Astrocyte of the spinal cord (primary cell): ENCODE measurements at places on chromosomes 5 and 9.
A peak's percentile ranks its signal among the peaks of the same experiment; 100 is the strongest.

- no peak for DNase-seq
Measured at GRCh38 chr9:127020036-127020801, 102.2 kb downstream of the ANGPTL2 start.

- peak; percentile 64 for DNase-seq
Measured at GRCh38 chr5:60677850-60678664, 21.9 kb downstream of the DEPDC1B start.

GRCh38 chr5:36442796-36443195 lies 141.1 kb upstream of the RANBP3L start:
- peak; percentile 61 for DNase-seq

- DNase-seq = no peak
Measured at GRCh38 chr5:56251918-56252553, 18.9 kb upstream of the ANKRD55 start.

DNA sequence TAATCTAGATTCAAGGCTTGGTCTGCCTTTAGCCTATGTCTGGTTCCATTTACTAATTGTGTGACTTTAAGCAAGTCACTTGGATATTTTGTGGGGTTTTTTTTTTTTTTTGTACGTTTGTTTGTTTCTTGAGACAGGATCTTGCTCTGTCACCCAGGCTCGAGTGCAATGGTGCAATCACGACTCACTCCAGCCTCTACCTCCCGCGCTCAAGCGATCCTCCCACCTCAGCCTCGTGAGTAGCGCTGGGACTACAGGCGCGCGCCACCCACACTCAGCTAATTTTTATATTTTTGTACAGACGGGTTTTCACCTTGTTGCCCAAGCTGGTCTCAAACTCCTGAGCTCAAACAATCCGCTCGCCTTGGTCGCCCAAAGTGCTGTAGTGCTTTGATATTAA lies 1.1 kb upstream of the PFDN1 start:
- DNase-seq = no peak

DNA sequence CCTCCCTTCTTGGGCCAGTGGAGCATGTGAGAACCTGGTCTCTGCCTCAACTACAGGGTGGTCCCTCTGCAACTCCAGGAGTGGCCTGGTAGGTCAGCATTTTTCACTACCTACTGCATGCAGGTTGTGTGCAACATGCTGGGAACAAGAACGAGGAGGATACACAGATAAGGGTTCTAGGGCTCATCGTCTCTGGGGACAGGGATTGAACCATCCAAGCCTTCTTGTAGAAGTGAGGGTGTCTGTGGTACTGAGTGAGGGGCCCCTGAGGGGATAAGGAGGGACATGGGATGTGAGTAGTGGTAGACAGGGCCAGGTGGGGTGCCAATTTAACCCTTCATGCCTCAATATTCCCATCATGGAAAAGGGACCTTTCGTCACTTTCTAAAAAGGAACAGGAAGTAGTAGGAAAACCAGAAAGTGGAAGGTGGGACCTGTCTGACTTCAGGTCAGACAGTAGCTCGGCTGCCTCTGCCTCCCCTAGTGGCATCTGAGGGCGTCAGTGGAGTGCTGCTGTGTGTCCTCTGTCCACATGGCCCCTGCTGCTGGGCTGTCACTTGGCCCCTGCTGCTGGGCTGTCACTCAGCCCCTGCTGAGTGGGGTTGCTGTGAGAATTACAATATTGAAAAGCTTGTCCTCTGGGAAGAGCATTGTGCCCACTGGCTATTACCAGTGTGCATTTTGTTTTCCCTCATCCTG lies 48.6 kb upstream of the RNU6ATAC start:
- no peak for DNase-seq

DNA sequence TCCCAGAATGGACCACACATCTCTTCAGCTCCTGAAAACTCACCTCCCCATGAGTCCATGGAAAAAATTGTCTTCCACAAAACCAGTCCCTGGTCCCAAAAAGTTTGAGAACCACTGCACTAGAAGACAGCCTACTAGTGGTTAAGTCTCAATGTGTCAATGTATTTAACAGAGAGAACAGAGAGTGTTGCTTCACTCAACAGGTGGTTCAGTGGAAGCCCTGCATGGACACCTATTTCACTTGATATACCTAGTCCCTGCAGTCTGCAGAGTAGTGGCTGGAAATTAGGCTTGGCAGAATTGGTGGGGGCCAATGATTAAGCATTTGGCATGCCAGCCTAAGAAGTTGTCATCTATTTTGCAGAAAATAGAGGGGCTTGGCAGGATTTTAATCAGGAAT lies 23.0 kb downstream of the IL7R start:
- no peak for DNase-seq

- no peak for DNase-seq
Measured at GRCh38 chr5:22505891-22506290, 347.3 kb downstream of the CDH12 start.

DNA sequence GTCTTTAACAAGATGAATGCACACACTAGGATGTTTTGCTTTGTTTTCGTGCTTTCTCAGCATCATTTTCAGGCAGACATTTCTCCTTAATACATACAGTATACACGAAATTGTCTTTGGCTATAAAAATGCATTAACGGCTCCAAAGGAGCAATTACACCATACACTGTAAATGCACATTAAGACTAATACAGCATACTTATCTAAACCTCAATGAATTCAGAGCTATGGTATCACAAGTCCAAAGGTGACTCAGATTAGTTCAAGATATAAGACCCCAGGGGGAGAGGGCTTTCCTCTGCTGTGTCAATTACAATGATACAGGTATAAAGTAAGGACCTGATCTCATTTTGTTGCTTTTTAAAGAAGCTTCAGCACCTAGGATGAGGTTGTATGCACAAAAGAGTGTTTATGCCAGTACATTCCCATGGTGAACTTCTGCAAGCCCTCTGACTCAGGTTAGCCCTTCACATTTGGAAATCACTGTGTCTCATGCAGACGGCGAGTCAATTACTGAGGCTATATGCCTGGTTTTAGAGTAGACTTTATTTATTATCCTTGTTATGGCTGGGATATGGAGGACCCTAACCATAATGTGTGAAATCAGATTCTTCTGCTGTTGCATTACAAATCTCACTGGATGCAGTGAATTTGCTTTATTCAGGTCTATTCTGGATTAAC lies 233.3 kb downstream of the ZNF608 start:
- DNase-seq = no peak

DNA sequence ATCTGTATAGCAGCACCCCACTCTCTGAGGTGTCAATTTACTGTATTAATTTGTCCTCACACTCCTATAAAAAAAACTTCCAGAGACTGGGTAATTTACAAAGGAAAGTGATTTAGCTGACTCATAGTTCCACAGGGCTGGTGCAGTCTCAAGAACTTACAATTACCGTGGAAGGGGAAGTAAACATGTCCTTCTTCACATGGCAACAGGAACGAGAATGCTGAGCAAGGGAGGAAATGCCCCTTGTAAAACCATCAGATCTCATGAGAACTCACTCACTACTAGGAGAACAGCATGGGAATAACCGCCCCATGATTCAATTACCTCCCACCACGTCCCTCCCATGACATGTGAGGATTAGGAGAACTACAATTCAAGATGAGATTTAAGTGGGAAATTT lies 602.6 kb downstream of the MTRR start:
- DNase-seq = no peak

GRCh38 chr5:150162142-150162513 lies 4.5 kb upstream of the CDX1 start:
- DNase-seq = no peak

- no peak for DNase-seq
Measured at GRCh38 chr9:459491-460444, 245.1 kb downstream of the DOCK8 start.

DNA sequence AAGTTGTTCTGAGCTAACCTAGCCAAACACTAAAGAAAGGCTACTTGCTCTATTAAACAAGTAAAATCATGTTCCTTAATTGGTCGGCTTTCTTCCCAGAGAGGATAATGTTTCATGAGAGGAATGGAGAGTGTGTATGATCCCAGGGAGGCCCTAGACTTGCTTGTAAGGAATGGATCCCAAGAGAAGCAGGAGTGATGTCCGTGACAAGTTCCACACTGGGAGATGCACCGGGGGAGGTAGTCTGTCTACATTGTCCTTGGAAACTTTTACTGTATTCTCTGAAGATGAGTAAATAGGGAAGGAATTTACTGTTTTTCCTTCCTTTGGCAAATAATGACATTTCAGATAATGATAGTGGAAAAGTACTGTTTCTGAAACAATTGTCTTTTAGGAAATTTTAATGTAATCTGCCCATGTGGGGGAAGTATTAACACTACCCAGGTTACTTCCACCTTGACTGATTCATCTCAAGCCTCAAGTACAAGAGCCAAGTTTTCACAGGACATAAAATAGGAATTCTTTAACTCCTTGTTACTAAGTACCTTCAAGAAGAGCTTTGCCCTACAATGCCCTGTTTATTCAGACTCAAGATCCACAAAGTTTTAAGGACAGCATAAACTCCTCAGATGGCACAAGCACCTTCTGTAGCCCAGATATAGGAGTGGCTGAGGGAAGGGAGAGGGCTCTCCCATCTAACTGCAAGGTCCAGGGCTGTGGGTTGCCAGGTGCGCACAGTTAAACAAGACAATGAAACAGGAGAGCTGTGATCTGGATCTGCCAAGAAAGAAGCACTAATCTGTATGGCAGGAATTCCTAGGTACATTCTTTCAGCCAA lies 152.1 kb downstream of the GNA14 start:
- peak; percentile 77 for DNase-seq

- peak; percentile 55 for DNase-seq
Measured at GRCh38 chr9:34985311-34985899, 4.1 kb upstream of the DNAJB5 start.

DNA sequence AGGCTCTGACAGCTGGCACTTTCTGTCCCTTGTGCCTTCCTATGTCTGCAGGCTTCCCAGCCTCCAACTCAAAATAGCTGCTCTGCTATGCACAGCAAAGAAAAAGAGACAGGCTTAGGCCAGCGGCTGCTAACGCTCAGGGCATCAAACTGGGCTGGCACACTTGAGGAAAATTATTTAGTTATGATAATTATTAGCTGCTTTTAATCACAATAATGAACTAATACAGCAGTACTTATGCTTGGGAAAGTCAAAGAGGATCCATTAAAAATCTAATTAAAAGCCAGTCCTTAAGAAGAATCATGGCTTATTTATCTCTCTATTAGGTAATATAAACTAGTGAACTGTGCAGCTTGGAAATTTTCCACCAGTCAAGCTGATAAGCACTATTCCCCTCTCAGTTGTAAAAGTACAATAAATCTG lies 233.2 kb downstream of the SLIT3 start:
- DNase-seq = no peak

- peak; percentile 34 for DNase-seq
Measured at GRCh38 chr5:157778121-157778805, 34.8 kb downstream of the LSM11 start.

DNA sequence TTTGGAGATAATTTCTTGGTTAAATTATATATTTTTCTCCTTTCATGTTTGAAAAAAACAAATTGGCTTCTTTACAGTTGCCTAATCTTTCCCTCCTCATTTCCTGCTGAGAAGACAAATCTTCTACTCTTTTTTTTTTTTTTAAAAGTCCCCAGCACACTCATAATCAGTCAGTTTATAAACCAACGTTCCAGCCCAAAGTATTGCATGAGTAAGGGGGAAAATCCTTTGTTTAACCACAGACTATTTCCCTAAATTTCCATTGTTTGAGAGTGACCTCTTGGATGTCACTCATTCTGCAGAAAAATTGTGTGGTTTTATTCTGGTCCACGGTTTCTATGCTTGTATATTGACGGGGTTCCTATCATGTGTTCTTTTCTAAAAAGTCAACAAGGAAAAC lies 55.1 kb upstream of the TLR4 start:
- no peak for DNase-seq

DNA sequence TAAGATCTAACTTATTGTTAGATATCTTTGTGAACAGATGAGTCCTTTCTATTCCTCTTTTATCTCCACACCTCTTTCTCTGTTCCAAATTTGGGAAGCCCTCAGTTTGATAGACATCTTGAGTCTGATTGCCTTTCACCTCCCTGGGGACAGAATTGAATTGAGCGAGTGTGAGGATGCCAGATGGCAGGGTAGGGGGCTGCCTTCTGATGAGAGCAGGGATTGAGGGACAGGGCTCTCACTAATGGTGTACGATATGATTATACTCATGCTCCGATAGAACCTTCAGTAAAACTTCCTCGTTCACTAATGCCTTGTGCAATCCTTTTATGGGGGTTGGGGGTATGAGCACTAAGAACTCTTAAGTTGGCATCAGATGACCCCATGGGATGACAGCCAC lies 172.1 kb upstream of the DAP start:
- no peak for DNase-seq

DNA sequence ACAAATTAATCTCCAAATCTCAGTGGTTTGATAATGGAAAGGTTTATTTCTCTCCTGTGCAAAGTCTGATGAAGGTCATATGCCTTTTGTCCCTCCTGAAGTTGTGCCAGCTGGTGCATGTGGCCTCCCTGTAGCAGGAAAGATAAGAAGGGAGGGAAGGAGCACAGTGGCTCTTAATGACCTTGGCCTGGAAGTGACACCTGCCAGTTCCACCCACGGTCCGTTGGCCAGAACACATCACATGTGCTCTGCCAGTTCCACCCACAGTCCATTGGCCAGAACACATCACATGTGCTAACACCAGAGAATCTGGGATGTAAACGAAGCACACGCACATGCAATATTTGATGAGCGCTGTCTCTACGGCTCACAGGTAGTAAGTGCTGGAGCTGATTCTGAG lies 130.9 kb downstream of the DOCK2 start:
- DNase-seq = no peak

DNA sequence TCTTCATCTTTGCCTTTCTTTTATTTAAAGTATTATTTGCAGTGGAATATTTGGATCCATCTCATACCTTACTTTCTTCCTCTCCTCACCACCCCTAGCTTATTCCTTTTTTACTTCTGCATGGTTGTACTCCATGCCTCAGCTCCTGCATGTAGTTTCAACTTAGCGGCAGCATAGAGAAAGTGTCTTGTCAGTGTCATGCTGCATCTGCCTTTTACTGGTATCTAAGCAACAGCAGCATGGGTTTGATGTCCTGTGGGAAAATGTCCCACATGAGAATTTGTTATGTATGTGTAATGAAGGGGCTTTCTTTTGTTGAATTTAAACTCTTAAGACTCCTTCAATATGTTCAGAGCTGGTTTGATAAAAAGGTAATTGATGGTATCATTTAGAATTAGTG lies 20.6 kb downstream of the TCERG1 start:
- no peak for DNase-seq

GRCh38 chr9:7392148-7392547 lies 407.4 kb downstream of the DMAC1 start:
- DNase-seq = no peak

DNA sequence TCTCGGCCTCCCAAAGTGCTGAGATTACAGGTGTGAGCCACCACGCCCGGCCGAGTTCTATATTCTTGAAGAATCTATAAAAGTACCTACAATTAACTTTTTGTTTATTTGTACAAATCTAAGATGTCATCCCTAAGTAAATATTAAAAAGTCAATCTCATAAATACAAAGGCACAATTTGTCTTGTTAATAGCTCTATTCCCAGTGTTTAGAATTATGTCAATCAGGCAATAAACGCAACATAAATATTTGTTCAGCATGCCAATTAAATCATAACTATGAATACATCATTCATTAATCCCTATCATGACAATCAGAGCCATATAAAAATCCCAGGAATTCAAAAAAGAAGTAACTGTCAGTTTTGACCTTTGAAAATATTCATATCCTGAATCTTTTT lies 68.9 kb upstream of the CDH18 start:
- DNase-seq = no peak
